ENCODE measurements at places on chromosomes 2 and 18. TPM values are rescaled to one million over a fixed set of nuclear protein-coding genes. Genes with fewer than 3 reads are reported as not detected.

GRCh38 chr2:119741868-119742267 lies 17.9 kb upstream of the PTPN4 start:
- no peak for DNase-seq

GRCh38 chr2:190280565-190281350 lies 38.9 kb downstream of the HIBCH start:
- DNase-seq = no peak

- DNase-seq = no peak
These were observed 16.1 kb upstream of the MAL start for GRCh38 chr2:95009412-95009811.

GRCh38 chr2:3075991-3076340 lies 301.7 kb downstream of the EIPR1 start:
- no peak for DNase-seq

- DNase-seq = no peak
These were observed 116.2 kb downstream of the TANC1 start for GRCh38 chr2:159084384-159085370.

- no peak for DNase-seq
These were observed 417.9 kb downstream of the PID1 start for GRCh38 chr2:228853151-228853550.

GRCh38 chr2:240831594-240832204 lies 11.7 kb upstream of the KIF1A start:
- DNase-seq = no peak

- no peak for DNase-seq
These were observed 70.2 kb downstream of the AOX1 start for GRCh38 chr2:200655918-200656580.

- no peak for DNase-seq
These were observed 16.2 kb upstream of the BBS5 start for GRCh38 chr2:169462896-169463695.

- no peak for DNase-seq
These were observed 69.1 kb downstream of the TWIST2 start for GRCh38 chr2:238916875-238917590.

DNA sequence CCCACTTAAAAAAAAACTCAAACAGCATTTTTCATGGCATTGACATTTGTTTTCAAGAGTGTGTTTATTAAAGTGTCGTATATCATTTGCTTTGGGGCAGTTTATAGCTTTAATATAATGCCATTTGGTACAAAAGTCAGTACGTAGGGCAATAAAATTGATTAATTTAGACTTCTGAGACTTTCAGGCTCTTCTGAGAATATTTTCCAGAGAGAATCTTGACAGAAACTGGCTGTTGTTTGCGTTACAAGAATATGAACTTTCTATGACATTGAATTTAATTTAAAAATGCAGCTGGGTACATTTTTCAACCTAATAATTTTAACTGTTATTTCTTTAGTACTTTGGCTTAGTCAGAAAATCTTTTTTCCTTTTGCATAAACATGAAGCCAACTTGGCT lies 98.9 kb downstream of the RNF144A start:
- no peak for DNase-seq

DNA sequence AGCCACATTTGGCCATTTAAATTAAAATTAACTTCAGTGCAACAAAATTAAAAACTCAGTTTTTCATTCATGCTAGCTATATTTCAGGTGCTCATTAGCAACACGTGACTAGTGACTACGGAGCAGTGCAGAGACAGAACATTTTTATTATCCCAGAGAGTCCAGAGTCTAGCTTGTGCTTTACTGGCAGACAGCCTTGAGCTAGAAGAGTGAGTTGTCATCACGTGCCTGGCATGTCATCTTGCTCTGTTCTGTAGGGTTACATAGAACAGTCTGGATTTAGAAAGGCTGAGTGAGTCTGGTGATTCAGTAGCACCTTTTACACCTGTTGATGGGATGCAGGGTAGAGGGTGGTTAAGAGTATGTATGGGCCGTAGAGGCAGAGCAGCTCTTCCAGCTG lies 136.9 kb upstream of the IL1R2 start:
- DNase-seq = no peak

DNA sequence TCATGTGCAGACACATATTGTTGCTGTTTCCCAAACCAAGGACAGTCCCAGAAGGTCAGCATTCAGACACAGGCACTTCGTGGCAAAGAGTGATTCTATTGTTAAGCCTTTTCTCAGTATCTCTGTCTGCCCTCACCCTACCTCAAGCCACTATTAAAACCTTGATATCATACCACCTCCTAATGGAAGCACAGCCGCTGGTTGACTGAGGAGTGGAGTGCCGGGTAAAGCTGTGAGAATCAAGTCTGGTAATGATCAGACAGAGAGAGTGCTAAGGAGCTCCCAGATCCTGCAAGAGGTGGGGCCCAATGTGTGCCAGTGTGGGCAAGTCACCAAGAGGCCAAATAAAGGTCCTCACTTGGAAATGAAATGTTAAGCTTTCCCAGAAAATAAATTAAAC lies 819.5 kb downstream of the BCL11A start:
- no peak for DNase-seq

Gene SKA1
- 5.8 TPM for polyA plus RNA-seq

Gene LRRC30
- 0.65 TPM for polyA plus RNA-seq

Gene AGPS
- 43.7 TPM for polyA plus RNA-seq

Gene PROKR1
- polyA plus RNA-seq = 0.64 TPM

Gene HOXD13
- polyA plus RNA-seq = 0.17 TPM

Gene HOXD11
- polyA plus RNA-seq = 67.2 TPM

Gene BOK
- 26.8 TPM for polyA plus RNA-seq

Gene EFEMP1
- polyA plus RNA-seq = 94.1 TPM

Data from renal cortex interstitium (tissue), 15 donors.